ENCODE measurements at places on chromosomes 4 and X.

DNA sequence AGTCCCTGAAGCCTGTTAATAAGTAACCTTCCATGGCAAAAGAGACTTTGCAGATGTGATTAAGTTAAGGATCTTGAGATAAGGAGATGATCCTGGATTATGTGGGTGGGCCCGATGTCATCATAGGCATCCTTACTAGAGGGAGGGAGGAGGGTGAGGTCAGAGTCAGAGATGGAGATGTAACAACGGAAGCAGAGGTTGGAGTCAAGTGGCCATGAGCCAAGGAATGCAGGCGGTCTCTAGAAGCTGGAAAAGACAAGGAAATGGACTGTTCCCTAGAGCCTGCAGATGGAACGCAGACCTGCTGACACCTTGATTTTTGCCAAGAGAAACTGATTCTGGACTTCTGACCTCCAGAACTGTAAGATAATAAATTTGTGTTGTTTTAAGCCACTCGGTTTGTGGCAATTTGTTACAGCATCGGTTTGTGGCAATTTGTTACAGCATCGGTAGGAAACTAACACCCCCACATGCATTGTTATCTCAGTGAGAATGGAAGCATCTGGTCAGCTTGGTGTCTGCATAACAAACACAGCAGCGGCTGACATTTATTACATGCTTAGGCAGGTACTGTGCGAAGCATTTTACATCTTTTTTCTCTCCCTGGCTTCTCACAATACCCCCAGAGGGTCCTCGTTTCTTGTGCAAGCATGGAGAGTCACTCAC lies 55.6 kb downstream of the CLDN34 start:
- no peak for DNase-seq

GRCh38 chr4:174023641-174024040 lies 259.8 kb downstream of the FBXO8 start:
- DNase-seq: no peak

GRCh38 chr4:75513526-75514130 lies 575 bp downstream of the RCHY1 start:
- DNase-seq: no peak

GRCh38 chr4:10346023-10346422 lies 111.2 kb downstream of the ZNF518B start:
- DNase-seq: no peak

GRCh38 chr4:38113132-38113531 lies 152.9 kb downstream of the PTTG2 start:
- DNase-seq: no peak

GRCh38 chrX:115098897-115099296 lies 81.5 kb upstream of the IL13RA2 start:
- DNase-seq: no peak

DNA sequence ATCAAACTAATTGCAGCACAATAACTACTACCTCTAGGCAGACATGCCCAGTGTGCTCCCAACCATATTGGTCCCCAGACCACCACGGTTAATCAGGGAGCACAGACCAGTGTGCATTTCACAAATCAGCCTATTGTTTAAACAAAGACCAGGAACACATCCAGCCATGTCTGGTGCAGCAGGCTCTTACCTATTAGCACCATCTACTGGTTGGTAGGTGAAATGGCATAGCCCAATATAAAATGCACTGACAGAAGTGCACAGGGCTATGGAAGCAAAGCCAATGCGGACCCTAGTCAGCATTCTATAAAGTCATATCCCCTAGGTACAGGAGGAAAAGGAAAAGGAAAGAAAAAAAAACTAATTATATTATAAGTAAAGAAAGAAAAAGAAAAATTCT lies 15.5 kb upstream of the CYLC1 start:
- no peak for DNase-seq

DNA sequence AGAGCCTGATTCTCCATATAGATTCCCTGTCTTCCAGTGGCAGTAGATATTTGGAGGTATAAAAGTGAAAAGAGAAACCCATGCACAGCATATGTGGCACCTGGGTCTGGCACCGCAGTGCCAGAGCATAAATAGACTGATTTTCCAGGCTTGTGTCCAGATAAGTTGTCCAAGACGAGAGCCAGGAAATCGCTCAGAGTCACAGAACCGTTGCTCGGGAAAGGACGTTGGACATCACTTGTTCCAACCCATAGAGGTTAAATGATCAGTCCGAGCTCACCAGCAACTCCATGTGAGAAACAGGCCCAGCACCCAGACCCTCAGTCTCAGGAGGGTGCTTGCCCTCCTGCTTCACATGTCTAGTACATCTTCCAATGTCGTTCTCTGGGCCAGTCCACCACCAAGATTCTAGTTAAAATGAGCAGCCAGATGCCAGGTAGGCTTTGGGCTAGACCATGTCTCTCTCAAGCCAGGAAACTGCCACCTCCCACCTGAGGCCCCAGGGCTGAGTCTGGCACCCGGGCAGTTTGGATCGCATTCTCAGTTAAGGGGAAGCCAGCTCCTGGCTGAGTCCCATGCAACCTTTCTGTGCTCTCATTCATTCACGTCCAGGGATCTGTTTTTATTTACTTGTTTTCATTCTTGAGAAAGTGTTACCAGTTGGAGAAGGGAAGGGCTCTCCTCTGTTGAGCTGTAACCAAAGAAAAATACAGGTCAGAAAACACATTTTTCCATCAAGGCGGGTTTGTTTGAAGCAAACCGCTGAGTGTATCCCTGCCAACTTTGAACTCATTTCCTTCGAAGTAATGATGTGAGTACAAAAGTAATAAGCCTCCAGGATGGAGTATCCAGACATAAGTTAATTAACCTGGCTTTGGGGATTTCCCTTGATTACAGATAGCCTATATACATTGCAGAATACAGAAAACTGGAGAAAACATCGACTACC lies 91.7 kb downstream of the PHOX2B start:
- no peak for DNase-seq

- DNase-seq: no peak
Measured at GRCh38 chr4:104421566-104421965, 73.1 kb downstream of the CXXC4 start.

DNA sequence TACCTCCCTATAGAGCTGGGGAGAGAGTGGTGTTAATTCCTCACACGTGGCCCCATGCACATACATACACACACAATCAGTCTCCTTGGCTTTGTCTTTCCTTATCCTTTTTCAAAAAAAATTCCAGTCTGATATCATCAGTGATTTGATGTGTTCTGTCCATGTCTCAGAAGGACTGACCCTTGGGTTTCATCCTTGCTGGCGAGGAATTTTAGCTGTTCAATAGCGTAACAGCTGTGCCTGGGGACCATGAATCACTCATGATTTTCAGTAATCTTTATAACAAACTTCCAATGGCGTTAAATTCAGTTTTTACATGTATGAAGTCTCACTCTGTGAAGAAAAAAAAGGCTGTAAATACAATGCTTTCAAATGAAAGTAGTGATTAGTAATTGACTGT lies 204.6 kb downstream of the RBMX2 start:
- DNase-seq: no peak

DNA sequence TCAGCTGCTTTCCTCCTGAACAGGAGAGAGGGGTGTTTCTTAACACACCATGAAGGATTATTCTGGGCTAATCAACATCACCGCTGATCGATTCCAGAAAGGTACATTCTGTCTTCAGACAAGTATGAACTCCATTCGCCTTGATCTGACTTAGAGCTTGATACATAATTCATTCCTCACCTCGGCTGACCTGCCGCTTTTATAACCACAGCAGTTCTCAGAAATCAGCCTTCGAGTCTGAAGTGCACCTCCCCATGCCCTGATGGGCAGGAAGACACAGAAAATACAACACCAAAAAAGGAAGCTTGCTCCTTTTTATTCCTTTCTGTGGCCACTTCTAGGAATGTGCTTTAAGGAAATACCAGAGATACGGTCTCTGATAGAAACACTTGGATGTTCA lies 85.7 kb downstream of the JAKMIP1 start:
- no peak for DNase-seq

DNA sequence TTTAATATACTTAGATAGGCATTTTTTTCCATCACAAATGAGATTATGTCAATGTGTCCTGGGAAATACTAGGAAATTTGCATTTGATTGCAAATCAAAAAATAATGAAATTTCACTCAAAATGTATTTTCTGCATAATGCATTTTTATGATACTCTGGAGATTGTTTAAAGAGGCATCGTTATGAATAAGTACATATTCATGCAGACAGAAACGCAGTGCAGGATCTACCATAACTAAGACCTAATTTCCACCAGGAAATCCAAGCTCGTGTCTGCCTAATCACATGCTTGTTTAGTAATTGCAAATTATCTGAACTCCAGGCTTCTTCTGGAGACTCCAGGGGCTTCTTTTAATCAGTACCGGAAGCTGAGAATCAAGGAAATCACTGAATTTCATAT lies 163.5 kb upstream of the MXRA5 start:
- no peak for DNase-seq

DNA sequence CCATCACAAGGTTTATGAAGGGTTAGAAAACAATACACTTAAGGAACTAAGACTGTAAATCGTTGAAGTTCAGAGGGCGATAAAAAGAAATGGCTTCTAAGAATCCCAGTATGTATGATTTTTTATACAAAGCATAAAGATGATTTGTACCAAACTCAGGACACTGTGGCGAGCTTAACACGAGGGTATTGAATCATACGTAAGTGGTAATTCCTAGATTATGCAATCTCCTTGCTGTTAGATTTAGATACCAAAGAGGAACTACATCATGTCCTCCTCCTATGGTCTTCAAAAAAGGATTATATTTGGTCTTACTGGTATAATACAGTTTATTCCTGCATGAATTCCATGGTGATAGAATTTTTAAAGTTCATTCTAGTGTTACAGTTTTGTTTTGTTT lies 23.9 kb downstream of the NFKB1 start:
- no peak for DNase-seq

- DNase-seq: no peak
Measured at GRCh38 chrX:132216806-132217202, 2.4 kb downstream of the RAP2C start.

DNA sequence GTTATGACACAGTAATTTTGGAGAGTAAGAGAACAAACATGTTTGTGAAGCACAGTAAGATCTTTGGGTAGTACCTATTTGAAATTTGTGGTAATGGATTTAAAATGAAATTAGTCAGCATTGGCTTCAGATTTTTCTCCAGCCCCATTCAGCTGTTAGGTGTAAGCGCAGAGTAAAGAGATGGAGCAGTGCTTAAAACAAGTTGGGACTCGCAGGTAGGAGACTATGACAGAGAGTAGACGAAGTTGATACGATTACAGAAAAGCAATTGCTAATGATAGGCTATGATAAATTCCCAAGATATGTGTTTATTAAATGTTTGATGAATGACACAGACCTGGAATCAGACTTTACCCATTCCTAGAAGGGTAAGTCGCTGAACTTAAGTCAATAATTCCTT lies 72.6 kb downstream of the CHIC2 start:
- DNase-seq: no peak

- no peak for DNase-seq
Measured at GRCh38 chr4:139889264-139889663, 223.6 kb downstream of the MGST2 start.

- no peak for DNase-seq
Measured at GRCh38 chr4:183330841-183331240, 8.6 kb upstream of the CLDN24 start.

GRCh38 chr4:21753084-21753760 lies 195.3 kb downstream of the KCNIP4 start:
- no peak for DNase-seq

- DNase-seq: no peak
Measured at GRCh38 chrX:68721991-68722860, 74.8 kb downstream of the STARD8 start.

GRCh38 chrX:13892856-13893255 lies 76.0 kb upstream of the GPM6B start:
- DNase-seq: no peak

- DNase-seq: no peak
Measured at GRCh38 chr4:121801715-121802075, 572 bp downstream of the EXOSC9 start.

GRCh38 chrX:9269134-9269533 lies 195.7 kb upstream of the TBL1X start:
- no peak for DNase-seq

- DNase-seq: no peak
Measured at GRCh38 chrX:106606571-106606970, 5.2 kb upstream of the RADX start.

GRCh38 chr4:99857307-99857706 lies 36.9 kb downstream of the LAMTOR3 start:
- no peak for DNase-seq

GRCh38 chrX:44432641-44433040 lies 89.2 kb upstream of the EFHC2 start:
- no peak for DNase-seq

- no peak for DNase-seq
Measured at GRCh38 chr4:123304151-123304964, 92.2 kb upstream of the SPRY1 start.

DNA sequence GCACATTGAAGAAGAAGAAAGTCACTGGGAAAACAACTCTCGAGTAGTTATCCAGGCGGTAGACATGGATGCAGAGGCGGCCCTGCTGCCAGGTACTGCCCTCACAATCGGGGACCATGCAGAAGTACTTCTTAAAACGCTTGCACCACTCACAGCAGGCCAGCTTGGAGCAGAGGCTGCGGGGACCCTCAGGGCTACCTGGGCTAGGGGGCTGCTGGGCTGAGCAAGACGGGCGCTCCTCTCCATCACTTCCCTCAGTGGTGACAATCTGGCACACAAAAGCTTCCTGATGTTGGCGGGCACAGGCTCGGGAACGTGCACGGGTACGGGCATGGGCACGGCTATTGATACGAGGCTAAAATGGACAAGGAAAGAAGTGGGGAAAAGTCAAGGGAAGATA lies 19.7 kb downstream of the GABRE start:
- DNase-seq: no peak

- DNase-seq: no peak
Measured at GRCh38 chrX:132953354-132953753, 5.1 kb downstream of the HS6ST2 start.

- DNase-seq: no peak
Measured at GRCh38 chrX:49059681-49060085, 884 bp downstream of the CCDC120 start.

- DNase-seq: no peak
Measured at GRCh38 chr4:18398661-18399060, 377.1 kb upstream of the LCORL start.

GRCh38 chr4:120105472-120105871 lies 38.8 kb upstream of the MAD2L1 start:
- no peak for DNase-seq

GRCh38 chrX:313546-313945 lies 5.0 kb downstream of the GTPBP6 start:
- DNase-seq: no peak

DNA sequence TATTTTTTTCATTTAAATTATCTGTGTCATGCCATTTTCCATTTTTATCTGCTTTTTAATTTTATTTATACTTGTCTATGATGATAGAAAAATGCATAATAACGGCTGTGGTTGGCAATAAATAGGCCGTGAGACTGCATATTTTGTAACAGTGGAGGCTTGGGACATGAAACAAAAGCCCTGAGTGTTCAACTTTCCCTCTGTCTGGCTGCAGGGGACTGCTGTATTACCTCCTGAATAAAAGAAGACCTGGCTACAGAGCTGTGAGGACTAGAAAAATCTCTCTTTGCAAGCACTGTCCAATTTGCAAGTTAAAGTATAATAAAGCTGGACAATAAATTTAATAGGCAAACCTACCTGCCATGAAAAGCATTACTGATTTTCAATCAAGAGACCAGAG lies 82.1 kb downstream of the MAGEB10 start:
- no peak for DNase-seq
